Adipocyte (in vitro differentiated cells): ENCODE measurements at places on chromosomes 13 and 19.

GRCh38 chr19:46746281-46747057 is at the start of gene STRN4:
Gene STRN4, minus strand, starts transcription at chr19:46746450. Its CDS starts 20 bp downstream, at chr19:46746430.
- peak; percentile 89 for DNase-seq

DNA sequence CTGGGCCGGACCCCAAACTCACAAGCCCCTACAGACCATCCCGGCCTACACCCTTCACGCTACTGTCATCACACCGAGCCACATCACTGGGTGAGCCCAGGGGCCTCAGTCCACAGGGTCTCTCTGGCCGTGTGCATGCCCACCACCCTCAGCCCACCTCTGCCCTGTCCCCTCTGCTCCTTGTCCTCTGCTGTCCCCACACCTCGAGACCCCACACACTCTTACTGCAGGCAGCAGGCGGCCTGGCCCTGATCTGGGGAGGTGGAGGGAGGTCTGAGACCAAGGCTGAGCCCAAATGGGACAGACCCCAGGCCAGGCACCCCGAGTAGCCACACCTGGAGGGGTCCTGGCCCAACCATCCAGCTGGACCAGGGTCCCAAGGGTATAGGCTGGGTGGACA is 35.2 kb downstream of the PEPD start:
- DNase-seq: no peak

GRCh38 chr19:39310558-39311311 is 9.9 kb downstream of the LRFN1 start:
- DNase-seq: no peak

GRCh38 chr19:4352701-4353121 is 9.3 kb downstream of the MPND start:
- DNase-seq: peak; percentile 87

DNA sequence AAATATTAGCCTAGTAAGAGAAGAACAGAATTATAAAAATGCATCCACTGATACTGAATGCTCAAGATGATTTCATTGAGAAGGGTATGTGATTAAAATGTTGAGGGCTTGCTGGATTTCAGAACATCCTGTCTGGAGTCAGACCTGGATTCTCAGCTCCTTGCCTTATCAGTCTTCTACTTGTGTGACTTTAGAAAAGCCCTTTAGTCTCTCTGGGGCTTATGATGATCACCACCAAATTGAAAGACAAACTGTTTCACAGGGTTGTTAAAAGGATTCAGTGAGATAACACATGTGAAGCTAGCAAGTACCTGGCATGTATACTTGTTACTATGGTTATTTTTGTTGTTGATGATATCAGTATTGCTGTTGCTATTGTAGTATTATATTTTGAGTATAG is 118.4 kb downstream of the GPC6 start:
- peak; percentile 7 for DNase-seq

- DNase-seq: no peak
Measured at GRCh38 chr13:41389580-41389979, 67.8 kb upstream of the RGCC start.

DNA sequence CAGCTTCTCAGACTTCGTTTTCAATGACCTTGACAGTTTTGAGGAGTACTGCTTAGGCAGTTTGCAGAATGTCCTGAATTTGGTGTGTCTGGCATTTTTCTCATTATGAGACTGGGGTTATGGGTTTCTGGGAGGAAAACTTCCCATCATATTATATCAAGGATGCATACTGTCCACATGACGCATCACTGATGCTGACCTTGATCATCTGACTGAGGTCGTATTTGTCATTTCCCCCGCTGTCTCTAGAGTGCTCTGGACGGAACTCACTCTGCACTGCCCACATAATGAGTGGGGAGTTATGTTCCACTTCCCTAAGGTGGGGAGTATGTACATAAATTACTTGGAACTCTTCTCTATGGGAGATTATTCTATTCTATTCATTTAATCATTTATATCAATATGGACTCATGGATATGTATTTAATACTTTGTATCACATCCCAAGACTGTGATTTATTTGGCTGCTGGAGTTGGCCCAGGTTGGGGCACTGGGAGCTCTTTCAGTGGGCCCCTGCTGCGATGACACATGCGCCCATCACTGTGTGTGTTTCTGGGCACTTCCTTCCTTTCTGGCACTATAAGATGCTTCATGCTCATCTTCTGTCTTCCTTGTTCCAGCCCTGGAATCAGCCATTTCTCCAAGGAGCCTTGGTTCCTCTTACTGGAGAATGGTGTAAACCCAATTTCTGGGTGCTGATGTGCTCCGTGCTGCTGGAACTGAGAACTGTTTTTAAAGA is 138.6 kb downstream of the MIPEP start:
- DNase-seq: no peak

DNA sequence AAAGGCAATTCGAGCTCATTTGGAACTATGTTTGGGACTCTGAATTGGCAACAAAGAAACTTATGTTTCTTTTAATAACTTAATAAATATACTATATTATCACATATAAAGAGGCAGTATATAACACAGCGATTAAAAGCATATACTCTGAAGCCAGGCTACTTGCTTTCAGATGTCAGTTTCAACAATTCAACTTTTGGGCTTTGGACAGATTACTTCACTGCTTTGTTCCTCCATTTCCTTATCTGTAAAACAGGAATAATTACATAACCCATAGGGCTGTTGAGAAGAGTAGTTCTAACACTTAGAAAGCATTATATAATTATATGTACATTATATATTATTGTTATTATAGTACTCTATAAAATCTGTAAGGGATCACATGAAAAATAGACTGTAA is 107.2 kb downstream of the EDNRB start:
- DNase-seq: no peak

- no peak for DNase-seq
Measured at GRCh38 chr13:106623799-106624460, 56.0 kb upstream of the ARGLU1 start.

DNA sequence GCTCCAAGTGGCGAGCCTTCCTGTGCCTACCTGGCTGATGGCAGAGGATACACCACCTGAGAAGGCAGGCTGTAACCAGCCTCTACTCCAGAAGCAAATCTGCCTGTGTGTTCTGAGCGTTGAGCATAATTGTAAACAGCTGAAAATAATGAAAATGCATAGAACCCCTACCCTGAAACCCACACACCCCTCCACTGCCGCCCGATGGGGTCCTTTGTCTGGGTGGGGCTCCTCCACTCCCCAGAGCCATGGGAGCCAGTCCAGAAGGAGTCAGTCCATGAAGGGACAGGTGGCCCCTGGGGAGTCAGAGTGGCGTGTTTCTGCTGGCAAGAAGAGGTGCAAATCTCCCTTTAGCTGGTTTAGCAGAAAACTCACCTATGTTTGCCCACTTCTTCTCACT is 8.0 kb upstream of the SOX1 start:
- DNase-seq: no peak

GRCh38 chr13:21894091-21894490 is 223.2 kb downstream of the FGF9 start:
- DNase-seq: no peak

DNA sequence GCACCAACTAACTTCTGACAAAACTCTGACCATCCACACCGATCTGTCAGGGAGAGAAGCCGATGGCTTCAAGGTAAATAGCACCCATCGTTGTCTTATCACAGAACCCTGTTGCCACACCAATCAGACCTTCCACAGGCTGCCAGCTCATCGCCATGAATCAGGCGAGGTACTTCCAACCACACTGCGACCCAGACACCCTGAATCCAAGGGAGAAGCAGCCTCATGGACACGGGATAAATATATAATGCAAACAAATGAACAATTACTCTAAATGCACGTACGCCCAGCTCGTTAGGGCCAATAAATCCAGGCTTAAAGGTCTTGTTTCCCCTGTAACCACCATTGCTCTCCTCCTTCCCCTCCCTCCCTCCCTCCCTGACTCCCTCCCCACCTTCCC is 20.8 kb downstream of the RANBP3 start:
- DNase-seq: no peak

DNA sequence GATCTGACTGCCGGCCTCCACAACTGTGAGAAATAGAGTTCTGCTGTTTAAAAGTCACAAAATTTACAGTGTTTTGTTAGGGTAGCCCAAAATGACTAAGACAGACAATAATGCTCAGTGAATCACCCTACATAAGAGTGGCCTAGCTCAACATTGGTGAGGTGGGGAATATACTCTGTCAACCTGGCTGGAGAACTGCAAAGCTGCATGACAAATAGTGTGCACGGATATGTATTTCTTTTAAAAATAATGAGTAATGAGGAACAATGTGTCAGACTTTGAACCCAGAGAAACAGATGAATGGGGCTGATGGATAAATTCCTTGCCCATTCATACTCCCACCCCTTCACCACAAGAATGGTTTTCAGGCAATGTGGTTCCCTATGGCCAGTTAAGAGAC is 372.4 kb downstream of the SUCLA2 start:
- DNase-seq: no peak

GRCh38 chr13:36601186-36601585 is 72.6 kb upstream of the SERTM1 start:
- no peak for DNase-seq

- DNase-seq: no peak
Measured at GRCh38 chr13:98476106-98476505, 100.8 kb downstream of the STK24 start.

GRCh38 chr13:32910530-32910929 is 105.7 kb upstream of the KL start:
- DNase-seq: no peak

- peak; percentile 12 for DNase-seq
Measured at GRCh38 chr13:33636955-33637670, 180.8 kb upstream of the RFC3 start.

- no peak for DNase-seq
Measured at GRCh38 chr13:96934889-96935489, 59.3 kb downstream of the OXGR1 start.

GRCh38 chr19:5718579-5719273 is 1.2 kb downstream of the LONP1 start:
- peak; percentile 90 for DNase-seq
